ENCODE measurements at places on chromosomes 11 and 22. TPM values are rescaled to one million over a fixed set of nuclear protein-coding genes. Genes with fewer than 3 reads are reported as not detected.

Gene GANAB
- 170 TPM for total RNA-seq

Gene MS4A6A
- total RNA-seq = not detected

DNA sequence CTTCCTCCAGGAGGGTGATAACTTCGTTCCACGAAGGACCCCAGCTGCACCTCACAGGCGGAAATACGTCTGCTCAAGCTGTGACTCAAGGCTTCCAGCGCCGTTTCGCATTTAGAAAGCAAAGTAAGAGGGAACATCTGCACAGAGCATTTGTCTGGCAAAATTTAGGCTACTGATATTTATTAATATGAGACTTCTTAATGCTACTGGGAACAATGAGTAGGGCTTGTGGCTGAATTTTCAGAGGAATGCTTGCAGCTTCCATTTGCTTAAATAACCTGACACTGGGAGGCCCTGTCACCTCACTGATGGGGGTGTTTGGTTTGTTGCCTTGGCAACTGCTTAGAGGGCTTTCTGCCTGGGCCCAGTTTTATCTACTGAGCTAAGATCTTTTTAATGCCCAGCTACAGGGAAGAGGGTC, 14.7 kb upstream of the ST14 start:
- DNase-seq = no peak

GRCh38 chr11:1746511-1746931, 3.9 kb downstream of the IFITM10 start:
- DNase-seq = no peak

GRCh38 chr22:31490496-31490925, 869 bp upstream of the EIF4ENIF1 start:
- DNase-seq = peak; percentile 68

DNA sequence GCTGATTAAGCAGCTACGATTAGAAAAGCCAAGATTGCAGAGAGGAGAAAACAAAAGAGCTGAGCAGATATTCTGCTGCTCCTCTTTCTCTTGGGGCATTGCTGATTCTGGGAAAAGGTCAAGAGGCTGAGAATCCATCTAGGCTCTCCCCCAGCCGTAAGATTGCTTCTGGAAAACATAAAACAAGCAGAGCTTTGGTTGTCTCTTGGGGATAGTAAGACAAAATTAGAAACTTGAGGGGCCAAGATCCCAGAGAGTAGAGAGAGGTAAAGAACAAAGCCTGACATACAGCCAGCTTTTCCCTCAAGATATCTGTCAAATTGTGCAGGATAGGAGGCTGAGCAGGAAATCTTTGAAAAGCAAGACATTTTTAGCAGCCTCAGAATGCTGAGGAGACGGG, 158.2 kb downstream of the TTC28 start:
- no peak for DNase-seq

DNA sequence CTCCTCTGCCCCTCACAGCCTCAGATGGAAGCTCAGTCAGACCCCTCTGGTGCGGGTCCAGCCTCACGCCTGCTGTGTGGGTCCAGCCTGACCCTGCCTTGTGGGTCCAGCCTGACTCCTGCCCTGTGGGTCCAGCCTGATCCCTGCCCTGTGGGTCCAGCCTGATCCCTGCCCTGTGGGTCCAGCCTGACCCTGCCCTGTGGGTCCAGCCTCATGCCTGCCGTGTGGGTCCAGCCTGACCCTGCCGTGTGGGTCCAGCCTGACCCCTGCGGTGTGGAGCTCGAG, 445.3 kb downstream of the BRD1 start:
- DNase-seq = no peak

GRCh38 chr11:134976551-134976950, 564.5 kb upstream of the B3GAT1 start:
- DNase-seq = no peak

DNA sequence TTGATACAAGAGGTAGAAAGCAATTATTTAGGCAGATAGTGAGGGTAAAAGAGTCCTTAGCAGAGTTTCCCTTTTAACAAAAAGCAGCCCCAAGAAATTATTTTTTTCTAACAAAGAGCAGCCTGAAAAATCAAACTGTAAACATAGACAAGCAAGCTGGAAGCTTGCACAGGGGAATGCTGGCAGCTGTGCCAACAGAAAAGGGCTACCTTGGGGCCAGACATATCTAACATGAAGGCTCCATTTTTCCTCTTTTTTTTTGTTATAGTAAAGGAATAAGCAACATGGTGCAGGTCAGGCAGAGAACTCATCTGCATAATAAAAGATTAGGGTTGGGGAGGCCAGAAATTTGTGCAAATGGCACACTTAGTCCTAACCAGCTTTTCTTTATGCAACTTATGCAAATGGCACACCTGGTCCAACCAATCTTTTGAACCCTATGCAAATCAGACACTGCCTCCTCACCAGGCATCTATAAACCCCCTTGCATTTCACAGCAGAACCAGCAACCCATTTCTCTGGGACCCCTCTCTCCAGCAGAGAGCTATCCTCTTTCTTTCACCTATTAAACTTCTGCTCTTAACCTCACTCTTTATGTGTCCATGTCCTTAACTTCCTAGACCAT, 41.8 kb downstream of the PDGFD start:
- no peak for DNase-seq

DNA sequence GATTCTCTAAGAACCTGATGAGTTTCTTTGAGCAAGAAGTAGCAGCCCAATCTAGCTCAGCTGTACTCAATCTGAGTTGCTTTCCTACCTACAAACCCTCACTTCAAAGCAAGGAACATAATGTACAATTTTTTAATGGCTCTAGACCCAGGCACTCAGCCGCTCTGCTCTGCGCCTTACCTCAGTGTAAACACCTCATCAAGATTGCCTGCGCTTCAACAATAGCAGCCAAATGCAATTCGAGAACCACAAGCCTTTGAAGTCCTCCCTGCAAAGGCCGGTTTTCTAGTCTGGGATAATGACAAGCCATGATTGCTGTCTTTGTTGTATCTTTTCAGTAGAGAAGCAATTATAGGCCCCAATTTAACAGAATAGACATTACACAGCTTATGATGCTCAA, 38.0 kb downstream of the JHY start:
- DNase-seq = no peak

All from SK-MEL-5 (cell line).